Keratinocyte (primary cell): ENCODE measurements at places on chromosomes 13 and 19.
A peak's percentile ranks its signal among the peaks of the same experiment; 100 is the strongest.

DNA sequence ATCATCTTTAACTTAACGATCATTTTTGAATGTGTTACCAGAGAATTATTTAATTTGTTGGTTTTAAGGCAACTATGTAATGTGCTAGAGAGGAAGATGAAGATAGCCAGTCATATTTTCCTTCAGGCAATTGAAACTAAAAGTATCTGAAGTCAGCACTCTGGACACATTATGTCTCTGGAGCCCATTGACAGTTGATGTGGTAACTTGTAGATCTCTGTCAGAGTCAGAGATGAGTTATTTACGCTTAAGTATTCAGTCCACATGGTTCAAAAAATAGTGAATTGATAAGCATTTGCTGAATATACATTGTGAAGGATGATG is 2.1 kb downstream of the ZMYM2 start:
- peak overlapping the region; percentile 7 for H3K27ac ChIP-seq
- DNase-seq = no peak
- H3K36me3 ChIP-seq = peaks cover 4% of the 10 kb centered on the region
- no peaks in the 10 kb centered on the region for H3K27me3 ChIP-seq

DNA sequence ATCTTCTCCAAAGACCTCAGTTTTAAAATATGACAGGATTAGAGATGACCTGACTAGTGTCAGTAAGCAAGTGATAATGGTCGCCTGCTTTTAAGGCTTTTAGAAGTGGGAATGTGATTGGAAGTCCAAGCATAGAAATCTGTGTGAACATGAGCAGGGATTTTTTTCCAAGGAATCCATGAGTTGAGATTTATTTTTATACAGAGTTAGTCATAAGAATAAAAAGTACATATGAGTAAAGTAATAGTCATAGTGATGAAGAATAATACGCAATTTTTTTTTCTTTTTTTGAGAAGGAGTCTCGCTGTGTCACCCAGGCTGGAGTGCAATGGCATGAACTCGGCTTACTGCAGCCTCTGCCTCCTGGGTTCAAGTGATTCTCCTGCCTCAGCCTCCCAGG is 1.6 kb downstream of the ZNF546 start:
- no peaks in the 10 kb centered on the region for H3K27me3 ChIP-seq
- H3K36me3 ChIP-seq = no peaks in the 10 kb centered on the region
- peaks cover 18% of the 10 kb centered on the region for H3K4me1 ChIP-seq
- H3K27ac ChIP-seq = peak overlapping the region; percentile 52
- no peak overlapping the region for H3K4me3 ChIP-seq
- DNase-seq = no peak

- H3K4me1 ChIP-seq = no peaks in the 10 kb centered on the region
- H3K27ac ChIP-seq = no peak overlapping the region
- H3K27me3 ChIP-seq = no peaks in the 10 kb centered on the region
- no peak overlapping the region for H3K4me3 ChIP-seq
- no peaks in the 10 kb centered on the region for H3K36me3 ChIP-seq
- no peak for DNase-seq
These were observed 67.3 kb upstream of the SPRY2 start for GRCh38 chr13:80408270-80408669.

DNA sequence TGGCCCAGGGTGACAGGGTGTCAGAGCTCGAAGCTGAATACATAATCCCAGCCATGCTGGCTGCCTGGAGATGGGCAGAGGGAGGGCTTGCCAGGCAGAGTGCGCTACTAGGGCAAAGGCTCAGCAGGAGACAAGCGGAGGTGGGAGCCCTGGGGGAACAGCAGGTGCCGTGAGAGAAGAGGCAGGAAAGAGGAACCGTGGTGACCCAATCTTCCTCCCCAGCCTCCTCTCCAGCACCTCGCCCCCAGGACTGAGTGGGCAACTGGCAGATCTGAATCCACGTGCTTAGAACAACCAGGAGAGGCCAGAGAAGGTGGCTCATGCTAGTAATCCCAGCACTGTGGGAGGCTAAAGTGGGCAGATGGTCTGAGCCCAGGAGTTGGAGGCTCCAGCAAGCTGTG is 11.0 kb upstream of the CCL25 start:
- no peaks in the 10 kb centered on the region for H3K4me1 ChIP-seq
- DNase-seq = no peak
- no peaks in the 10 kb centered on the region for H3K36me3 ChIP-seq
- H3K27ac ChIP-seq = no peak overlapping the region

DNA sequence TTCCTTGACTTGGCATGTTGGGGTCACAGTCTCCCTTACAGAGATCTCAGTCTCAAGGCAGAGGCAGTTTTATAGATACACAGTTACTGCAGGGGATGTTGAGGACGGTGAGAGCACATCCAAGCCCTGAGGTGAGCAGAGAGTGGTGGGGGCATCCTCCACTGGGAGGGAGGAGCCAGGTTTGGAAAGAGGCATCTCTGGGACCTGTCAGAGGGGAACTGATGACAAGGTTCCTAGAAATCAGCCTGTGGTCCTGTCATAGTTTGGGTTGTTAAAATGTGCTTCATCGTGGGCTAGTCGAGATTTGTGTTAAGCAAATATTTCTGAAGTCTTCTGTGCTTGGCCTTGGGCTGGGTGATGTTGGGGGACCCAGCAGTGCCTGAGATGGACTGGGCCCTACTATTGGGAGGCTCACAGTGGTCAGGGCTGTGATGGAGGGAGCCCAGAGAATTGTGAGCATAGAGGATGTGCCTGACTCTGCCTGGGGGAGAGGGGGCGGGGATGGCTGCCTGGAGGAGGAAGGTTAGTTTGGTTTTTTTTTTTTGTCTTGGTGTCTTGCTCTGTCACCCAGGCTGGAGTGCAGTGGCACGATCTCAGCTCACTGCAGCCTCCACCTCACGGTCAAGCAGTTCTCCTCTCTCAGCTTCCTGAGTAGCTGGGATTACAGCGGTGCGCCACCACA is 3.9 kb downstream of the SUPT5H start:
- H3K27me3 ChIP-seq = no peaks in the 10 kb centered on the region
- no peak for DNase-seq
- peaks cover 23% of the 10 kb centered on the region for H3K4me1 ChIP-seq

DNA sequence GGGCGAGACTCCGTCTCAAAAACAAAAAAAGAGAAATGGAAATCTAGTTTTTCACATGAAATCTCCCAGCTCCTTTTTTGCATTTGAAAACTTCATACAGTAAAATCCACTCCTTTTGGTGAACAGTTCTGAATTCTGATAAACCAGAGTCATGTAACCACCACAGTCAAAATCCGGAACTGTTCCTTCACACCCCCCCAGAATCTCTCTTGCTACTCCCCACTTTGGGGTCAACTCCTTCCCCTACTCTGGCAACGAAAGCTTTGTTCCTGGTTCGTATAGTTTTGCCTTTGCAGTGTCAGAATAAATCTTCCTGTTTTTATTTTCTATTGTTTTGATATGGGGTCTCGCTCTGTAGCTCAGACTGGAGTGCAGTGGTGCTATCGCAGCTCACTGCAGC is 23.7 kb downstream of the RCN3 start:
- H3K27ac ChIP-seq = no peak overlapping the region
- H3K27me3 ChIP-seq = no peaks in the 10 kb centered on the region
- H3K4me3 ChIP-seq = no peak overlapping the region
- peaks cover 19% of the 10 kb centered on the region for H3K4me1 ChIP-seq

GRCh38 chr13:69194130-69194529 is 913.5 kb upstream of the ATXN8OS start:
- H3K27ac ChIP-seq = no peak overlapping the region
- no peak overlapping the region for H3K4me3 ChIP-seq
- no peak for DNase-seq
- H3K36me3 ChIP-seq = no peaks in the 10 kb centered on the region
- H3K4me1 ChIP-seq = no peaks in the 10 kb centered on the region

GRCh38 chr13:29937841-29938240 is 87.4 kb upstream of the UBL3 start:
- H3K4me1 ChIP-seq = no peaks in the 10 kb centered on the region
- no peak overlapping the region for H3K27ac ChIP-seq

DNA sequence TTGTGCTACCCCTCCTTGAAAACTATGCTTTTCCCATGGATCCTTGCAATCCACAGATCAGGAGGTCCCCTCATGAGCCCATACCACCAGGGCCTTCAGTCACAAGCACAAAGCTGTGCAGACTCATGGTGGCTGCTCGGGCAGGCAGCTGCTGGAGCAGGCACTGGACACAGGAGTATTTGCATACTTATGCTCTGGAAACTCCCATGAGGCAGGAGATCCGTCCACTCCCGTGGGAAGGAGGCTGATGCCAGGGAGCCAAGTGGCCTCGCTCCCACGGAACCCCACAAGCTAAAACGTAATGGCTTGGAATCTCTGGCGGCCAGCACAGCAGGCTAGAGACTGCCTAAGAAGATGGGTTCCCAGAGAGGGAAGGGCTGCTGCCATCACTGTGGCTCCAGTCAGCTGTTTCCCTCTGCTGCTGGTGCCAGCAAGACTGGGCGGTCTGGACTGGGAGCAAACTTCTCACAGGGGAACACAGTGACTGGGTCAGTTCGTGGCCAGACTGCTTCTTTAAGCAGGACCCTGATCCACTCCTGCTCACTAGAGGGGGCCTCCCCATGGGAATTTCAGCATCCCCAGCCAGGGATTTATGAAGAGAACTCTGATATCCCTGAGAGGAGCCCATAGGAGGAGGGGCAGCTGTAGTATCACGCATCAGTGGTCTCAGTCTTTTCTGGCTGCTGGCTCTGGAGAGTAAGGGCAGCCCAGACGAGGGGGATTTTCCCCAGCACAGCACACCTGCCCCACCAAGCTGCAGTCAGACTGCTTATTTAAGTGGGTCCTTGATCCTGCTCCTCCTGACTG is 370.3 kb upstream of the ATXN8OS start:
- no peaks in the 10 kb centered on the region for H3K27me3 ChIP-seq
- no peak for DNase-seq
- no peak overlapping the region for H3K27ac ChIP-seq
- H3K4me3 ChIP-seq = no peak overlapping the region
- H3K4me1 ChIP-seq = no peaks in the 10 kb centered on the region
- H3K36me3 ChIP-seq = no peaks in the 10 kb centered on the region

DNA sequence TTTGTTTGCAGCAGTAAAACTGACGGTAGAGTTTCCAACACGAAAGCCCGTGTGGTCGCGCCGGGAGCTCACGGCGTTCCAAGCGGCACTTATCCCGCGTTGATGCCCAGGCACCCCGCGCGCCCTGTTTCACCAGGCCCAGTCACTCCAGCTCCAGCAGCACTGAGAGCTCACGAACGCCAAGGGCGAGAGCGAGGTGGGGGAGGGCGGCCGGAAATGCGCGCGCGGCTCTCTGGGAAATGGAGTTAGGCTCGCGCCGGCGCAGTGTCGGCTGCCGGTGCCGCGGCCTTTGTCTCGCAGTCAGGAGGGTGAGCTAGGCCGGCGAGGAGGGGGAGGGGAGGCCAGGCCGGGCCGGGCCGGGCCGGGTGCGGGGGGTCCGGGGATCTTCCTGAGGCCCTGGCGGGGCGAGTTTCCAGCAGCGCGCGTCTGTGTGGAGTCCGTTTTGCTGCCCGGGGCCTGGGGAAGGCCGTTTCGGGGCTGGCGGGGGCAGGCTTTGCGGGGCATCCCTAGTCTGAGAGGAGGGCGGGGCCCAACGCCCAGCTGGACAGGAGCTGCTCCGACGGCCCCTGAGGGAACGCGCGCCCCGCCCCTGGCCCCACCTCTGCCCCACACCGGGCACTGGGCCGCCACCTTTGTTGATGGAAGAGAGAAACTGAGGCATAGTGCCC is at the start of gene ZNF135:
ZNF135 (plus strand) TSS at position 280 of the 668 bp plus-strand sequence. CDS start 721 bp downstream, outside the sequence.
- H3K27ac ChIP-seq = no peak within 1 kb of the TSS
- H3K27me3 ChIP-seq = no peaks in the 10 kb centered on the region

GRCh38 chr19:3028305-3029064 is 595 bp downstream of the TLE2 start:
- H3K4me1 ChIP-seq = no peaks in the 10 kb centered on the region
- DNase-seq = no peak
- no peaks in the 10 kb centered on the region for H3K36me3 ChIP-seq
- peak overlapping the region; percentile 17 for H3K4me3 ChIP-seq
- peaks cover 25% of the 10 kb centered on the region for H3K27me3 ChIP-seq

DNA sequence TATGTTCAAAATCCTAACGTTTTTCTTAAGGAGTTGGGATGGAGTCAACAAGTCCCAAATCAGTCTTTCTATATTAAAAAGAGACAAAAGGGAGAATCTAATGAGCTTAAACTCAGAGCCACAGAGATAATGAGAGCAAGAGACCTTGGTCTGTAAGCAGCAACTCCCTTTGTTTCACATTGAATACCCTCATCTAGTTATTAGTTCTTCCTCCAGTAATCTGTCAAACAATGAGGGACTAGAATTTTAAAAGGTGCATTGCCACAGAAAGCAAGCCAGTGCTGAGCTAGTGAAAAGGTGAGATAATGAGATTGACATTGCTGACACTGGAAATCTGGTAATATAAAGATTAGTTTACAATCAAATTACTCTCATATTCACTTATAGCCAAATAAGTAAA is 718.6 kb downstream of the DACH1 start:
- no peaks in the 10 kb centered on the region for H3K36me3 ChIP-seq
- H3K27ac ChIP-seq = no peak overlapping the region
- H3K27me3 ChIP-seq = no peaks in the 10 kb centered on the region
- DNase-seq = no peak
- no peaks in the 10 kb centered on the region for H3K4me1 ChIP-seq

DNA sequence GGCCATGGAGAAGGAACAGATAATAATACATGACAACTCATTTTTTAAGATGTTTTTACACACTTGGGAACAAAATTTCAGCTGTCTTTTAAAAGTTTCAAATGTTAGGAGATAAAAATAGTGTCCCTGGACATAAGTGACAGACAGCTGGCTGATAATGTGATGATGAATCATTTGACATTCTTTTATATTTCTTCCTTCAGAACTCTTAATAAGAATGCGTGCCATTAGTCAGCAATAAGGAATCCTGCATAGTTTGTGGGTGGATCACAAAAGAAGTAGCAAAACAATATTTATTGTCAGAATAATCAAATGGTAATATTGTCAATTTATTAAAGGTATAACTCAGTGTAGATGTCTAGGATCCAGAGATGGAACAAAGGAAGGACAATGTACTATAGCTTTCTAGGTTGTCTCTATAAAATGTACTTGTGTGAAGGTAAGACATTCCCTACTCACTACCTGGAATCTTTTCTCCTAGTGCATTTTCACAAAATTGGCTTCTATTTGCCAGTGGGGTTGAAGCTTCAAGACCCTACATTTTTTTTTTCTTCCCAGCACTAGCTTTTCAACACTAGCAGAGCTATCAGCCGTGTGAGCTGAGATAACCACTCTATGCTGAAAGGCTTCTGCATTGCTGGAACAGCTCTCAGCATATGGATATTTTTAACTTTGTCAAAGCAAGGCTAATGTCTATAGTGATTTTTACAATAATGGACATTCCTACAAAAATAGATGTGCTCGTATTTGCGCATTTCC is 175.6 kb upstream of the SLITRK6 start:
- no peaks in the 10 kb centered on the region for H3K4me1 ChIP-seq
- H3K36me3 ChIP-seq = no peaks in the 10 kb centered on the region
- no peaks in the 10 kb centered on the region for H3K27me3 ChIP-seq

GRCh38 chr19:30263830-30264381 is 108.3 kb upstream of the ZNF536 start:
- H3K27me3 ChIP-seq = no peaks in the 10 kb centered on the region
- H3K4me1 ChIP-seq = no peaks in the 10 kb centered on the region
- H3K27ac ChIP-seq = no peak overlapping the region
- H3K36me3 ChIP-seq = no peaks in the 10 kb centered on the region
- no peak overlapping the region for H3K4me3 ChIP-seq

DNA sequence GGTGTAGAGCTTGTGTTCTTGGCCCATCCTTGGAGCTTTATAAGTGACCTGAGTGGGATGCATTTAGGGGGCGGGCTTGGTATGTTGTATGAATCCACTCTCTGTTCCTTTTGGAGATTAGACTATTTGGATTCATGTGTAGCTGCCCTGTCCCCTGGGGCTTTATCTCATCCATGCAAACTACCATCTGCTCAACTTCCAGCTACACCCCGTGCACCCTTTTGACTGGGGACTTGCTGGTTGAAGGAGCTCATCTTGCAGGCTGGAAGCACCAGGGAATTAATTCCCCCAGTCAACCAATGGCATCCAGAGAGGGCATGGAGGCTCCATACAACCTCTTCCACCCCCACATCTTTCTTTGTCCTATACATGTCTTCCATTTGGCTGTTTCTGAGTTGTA is 6.1 kb downstream of the CLEC4M start:
- no peak overlapping the region for H3K4me3 ChIP-seq
- H3K27ac ChIP-seq = no peak overlapping the region
